Mesenchymal stem cell (in vitro differentiated cells and primary cell): ENCODE measurements at places on chromosomes 11 and 22.

GRCh38 chr22:38602166-38602565 lies 32.2 kb upstream of the DMC1 start:
- DNase-seq, result no peak

- DNase-seq, result no peak
These were observed 60.8 kb downstream of the C11orf58 start for GRCh38 chr11:16799221-16799620.

DNA sequence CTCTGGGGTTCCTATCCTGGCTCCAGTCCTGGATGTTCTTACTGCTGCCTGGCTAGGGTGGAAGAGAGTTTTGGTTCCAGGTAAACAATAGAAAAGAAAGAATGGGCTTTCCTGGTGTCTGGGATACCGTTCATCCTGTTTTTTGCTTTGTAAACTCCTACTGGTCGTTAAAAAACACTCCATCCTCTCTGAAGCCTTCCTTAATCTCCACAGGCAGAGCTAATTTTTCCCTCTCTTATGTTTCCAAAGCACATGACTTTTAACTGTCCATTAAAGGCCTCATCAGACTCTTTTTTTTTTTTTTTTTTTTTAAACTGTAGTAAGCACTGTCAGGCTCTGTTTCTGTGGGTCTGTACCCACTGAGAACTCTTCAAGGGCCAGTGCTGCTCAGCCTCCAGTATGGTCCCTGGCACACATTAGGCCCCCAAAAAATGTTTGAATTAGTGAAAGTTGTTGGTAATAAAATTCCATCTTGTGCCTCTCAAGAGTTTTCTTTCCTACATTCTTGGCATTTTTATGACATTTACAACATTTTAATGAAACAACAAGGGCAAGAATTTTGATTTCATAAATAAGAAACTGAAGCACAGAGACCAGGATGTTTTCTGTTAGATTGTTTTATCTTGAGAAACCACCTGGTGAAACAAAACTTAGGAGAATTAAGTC lies 104.2 kb downstream of the TEAD1 start:
- DNase-seq, result no peak

GRCh38 chr11:65502555-65503367 lies 3.9 kb downstream of the MALAT1 start:
- peak; percentile 74 for DNase-seq

DNA sequence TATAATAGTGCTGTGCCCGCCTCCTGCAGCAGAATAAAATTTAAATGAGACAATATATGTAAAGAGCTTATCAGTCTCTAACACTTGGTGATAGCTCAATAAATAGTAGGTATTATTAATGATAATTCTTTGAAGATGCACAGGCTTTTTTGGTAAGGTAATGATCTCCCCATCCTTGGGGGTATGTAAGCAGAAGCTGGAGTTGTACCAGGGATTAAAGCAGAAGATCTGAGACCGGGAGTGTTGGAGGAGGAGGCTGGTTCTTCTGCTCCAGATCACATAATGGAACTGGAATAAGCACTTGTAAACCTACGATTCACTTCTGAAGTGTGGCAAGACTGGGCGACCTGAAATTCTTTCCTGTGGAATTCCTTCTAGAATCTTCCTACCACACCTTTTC lies 8.4 kb downstream of the VSTM5 start:
- no peak for DNase-seq

DNA sequence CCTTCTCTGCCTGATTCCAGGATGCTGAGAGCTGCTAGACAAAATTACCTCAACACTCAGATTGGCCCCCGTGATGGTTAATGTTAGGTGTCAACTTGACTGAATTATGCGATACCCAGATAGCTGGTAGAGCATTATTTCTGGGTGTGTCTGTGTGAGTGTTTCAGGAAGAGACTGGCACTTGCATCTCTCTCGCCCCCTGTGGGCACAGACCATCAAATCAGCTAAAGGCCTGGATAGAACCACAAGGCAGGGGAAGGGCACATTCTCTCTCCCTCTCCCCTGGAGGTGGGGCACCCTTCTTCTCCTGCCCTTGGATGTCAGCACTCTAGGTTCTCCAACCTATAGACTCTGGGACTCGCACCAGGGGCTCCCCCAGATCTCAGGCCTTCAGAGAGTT lies 79.7 kb downstream of the KIRREL3 start:
- DNase-seq, result no peak

GRCh38 chr11:17406082-17406817 lies 17.8 kb upstream of the KCNJ11 start:
- no peak for DNase-seq

GRCh38 chr11:20451568-20451967 lies 64.1 kb downstream of the PRMT3 start:
- DNase-seq, result no peak

DNA sequence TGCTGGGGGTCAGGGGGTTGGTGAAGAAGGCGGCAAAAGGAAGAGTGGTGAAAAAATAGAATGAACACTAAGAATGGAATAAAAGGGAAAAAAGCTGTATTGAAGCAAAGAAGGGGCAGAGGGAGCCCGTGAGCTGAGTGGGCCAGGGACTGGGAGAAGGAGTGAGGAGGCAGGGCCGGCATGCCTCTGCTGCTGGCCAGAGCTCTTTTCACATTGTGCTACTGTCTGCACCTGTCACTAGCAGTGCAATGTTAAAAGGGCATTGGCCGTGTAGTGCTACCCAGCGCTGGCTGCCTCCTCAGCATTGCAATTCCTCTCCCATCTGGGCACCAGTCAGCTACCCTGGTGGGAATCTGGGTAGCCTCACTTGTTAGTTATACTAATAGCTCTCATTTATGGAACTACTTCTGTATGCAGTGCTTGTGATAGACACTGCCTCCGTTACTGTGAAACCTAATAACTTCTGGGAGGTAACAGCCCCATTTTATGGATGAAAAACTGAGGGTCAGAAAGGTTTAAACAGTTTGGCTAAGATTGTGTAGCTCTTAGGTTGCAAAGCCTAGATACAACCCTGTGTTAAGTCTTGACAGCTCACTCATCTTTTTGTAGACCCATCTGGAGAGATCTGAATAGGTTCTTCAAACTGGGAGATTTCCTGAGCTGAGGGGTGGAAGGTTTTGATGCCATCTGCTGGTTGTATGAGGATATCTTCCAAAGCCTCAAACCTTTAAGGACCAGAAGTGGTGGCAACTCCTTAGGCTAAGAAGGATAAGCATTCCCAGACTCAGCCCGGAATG lies 8.5 kb downstream of the YPEL4 start:
- peak; percentile 81 for DNase-seq

DNA sequence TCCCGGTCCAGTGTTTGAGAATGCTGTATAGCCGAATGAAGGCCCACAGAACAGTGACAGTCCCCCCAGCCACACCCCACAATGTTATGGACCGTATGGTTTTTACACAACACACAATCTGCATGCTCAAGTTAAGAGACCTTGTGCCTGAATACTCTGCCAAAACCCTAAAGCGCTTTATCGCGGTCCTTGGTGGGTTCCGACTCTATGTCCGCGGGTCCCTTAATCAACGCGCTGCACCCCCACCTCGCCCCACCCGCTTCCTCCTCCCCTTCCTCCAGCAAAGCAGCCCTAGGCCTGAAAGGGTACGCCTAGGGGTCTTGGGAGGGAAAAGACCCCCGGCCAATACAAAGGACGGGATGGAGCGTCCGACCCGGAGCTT lies 442 bp downstream of the COPB1 start:
- DNase-seq, result no peak

GRCh38 chr11:73783483-73784020 lies 4.1 kb upstream of the MRPL48 start:
- DNase-seq, result no peak

- peak; percentile 60 for DNase-seq
These were observed 100.8 kb downstream of the TRAF6 start for GRCh38 chr11:36409152-36409816.

- peak; percentile 85 for DNase-seq
These were observed 57.0 kb downstream of the MYH9 start for GRCh38 chr22:36330655-36331305.

- no peak for DNase-seq
These were observed 14.9 kb downstream of the HEPHL1 start for GRCh38 chr11:94036096-94036495.

GRCh38 chr11:12110714-12111548 lies 541 bp downstream of the MICAL2 start:
- DNase-seq, result peak; percentile 44

- no peak for DNase-seq
These were observed 6.7 kb downstream of the TRPT1 start for GRCh38 chr11:64219354-64219684.

GRCh38 chr11:117385906-117386305 lies 58.3 kb downstream of the CEP164 start:
- DNase-seq, result no peak

- no peak for DNase-seq
These were observed 23.5 kb downstream of the SPATA19 start for GRCh38 chr11:133821776-133822175.
